ENCODE measurements at places on chromosomes 7 and 10.

- DNase-seq, result no peak
Measured at GRCh38 chr10:112990271-112990670, 40.2 kb downstream of the TCF7L2 start.

DNA sequence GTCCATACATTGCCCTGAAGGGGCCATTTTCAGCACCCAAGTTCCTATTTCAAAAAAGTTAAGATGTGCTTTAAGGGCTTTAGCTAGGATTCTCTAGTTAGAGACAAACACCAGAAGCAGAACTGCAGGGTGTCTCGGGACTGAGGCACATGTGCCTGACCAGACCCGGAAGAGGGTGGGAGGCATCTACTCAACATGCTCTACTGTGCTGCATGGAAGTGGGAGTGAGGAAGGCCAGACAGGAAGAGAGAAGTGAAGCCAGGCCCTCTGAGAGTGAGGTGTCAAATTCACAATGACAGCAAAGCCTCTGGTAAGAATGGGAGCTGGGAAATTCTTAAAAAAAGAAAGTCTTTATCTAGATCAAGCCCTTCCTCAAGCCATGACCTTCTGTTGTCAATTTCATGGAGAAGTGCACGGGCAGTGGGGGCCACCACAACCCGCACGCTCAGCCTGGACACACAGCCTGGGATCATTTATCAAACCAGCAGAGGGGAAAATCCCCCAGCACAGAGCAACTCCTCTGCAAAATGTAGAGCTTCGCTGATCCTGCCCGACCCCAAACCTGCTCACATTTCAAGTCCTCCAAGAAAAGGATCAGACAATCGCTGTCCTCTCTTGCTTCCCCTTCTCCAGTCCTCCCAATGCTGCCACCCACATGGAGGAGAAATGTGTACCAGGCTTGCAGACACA lies 38.7 kb downstream of the PLXNA4 start:
- DNase-seq, result no peak

DNA sequence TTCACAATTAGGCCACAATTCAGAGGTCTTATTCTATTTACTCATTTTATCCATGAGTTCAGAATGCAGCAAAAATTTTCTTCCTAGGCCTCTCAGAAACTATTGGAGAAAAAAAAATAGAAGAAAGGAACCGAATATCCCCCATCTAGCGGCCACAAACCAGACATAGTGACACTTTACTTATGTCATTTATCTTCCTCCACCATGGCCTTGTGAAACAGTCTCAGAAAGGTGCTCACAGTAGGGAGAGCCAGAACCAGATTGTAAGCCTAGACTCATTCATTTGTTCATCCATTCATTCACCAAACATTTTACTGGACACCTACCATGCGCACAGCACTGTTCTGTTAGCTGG lies 16.0 kb downstream of the CREB3L2 start:
- DNase-seq, result no peak

DNA sequence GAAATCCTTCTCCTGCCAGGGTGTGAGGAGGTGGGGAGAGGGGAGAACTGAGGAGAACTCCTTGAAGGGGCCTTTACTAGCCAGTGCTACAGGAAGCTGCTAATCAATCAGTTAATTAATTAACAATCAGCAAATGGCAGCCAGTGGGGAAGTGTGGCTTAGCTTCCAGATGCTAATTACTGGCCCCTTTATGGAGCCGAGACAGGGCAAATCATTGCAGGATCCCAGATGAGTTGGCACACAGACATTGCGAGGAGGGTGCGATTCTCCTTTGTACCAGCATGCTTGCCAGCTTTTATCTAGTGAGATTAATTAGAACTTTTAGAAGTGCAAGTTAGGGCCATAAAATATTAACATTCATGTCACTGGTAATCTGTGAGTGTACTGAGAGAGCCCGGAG lies 84.0 kb downstream of the XRCC2 start:
- DNase-seq, result no peak

DNA sequence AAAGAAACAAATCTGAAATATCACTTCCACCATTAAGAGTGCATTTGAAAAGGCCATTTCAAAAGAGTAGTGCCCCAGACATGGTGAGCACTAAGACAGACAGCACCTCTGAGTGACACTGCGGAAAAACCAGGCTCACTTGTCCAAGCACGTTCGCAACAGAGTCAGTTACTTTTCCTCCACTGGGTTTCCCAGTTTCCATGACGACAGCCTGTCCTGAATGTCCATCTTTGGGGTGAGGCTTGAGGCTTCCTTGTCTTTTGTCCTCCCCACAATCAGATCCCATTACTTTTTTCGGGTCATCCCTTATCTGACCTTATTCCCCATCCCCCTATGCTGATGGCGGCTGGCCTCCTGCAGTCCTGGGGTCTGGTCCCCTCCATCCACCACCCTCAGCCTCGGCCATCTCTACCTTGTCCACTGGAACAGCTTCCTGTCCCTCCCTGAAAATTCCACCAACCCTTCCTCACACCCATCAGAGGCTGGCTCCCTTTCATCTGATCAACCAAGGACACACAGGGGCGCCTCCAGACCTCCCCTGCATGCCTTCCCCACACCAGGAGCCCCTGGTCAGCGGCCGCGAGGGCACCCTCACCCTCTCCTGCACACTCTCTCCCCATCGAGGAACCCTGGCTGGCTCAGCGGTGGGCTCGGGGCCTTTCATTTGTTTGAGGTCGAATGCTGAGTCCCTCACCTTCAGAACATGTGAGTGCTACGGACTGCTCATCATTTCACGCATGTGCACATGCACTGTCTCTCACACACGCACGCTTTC lies 363.6 kb downstream of the DNAJB6 start:
- no peak for DNase-seq

GRCh38 chr10:108817135-108817534 lies 1106.2 kb downstream of the XPNPEP1 start:
- DNase-seq, result no peak

- DNase-seq, result no peak
Measured at GRCh38 chr10:42638821-42639270, 476 bp upstream of the ZNF33B start.

GRCh38 chr7:96178581-96178980 lies 143.3 kb downstream of the SLC25A13 start:
- no peak for DNase-seq

DNA sequence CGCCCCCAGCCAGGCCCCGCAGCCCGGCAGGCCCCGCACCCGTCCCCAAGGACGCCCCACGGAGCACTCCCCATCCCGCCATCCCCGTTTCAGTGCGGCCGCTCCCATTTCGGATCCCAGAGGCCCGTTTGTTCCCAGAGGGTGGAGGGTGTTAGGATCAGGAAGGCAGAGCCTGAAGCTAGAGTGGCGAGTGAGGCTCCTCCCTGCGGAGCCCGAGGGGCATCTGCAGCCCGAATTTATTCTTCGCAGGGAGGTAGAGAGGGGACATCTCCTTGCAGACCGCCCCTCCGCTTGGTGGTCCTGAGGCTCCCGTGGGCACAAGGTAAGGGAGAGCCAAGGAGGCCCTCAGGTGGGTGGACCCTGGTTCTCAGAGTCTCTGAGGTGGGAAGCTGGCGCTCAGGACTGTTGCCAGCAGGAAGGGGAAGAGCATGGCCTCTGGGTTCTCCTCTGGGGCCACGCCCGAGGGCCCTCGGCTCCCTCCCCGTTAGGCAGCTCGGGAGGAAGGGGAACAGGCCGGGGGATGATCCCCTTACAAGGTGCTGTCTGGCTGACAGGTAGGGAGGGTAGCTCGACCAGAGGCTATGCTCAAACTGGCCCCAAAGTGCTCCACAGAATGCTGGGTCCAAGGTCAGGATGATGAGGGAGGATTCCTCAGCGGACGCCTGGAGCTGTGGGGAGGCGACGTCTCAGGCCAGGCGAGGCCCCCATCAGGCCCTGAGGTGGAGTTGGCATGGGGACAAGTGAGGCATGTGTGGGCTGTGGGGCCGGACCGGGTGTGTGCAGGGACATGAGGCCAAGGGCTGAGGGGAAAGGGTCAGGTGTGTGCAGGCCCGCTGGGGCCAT lies 17.4 kb downstream of the POLL start:
- peak; percentile 20 for DNase-seq

- DNase-seq, result peak; percentile 2
Measured at GRCh38 chr10:66927971-66928770, 2.3 kb downstream of the LRRTM3 start.

GRCh38 chr7:152137476-152138025 lies 112.1 kb downstream of the GALNT11 start:
- DNase-seq, result peak; percentile 43

GRCh38 chr10:129778571-129778970 lies 185.5 kb downstream of the EBF3 start:
- no peak for DNase-seq

GRCh38 chr7:50994753-50995319 lies 212.1 kb upstream of the GRB10 start:
- no peak for DNase-seq

- DNase-seq, result no peak
Measured at GRCh38 chr7:31091924-31092434, 39.9 kb downstream of the ADCYAP1R1 start.

- peak; percentile 67 for DNase-seq
Measured at GRCh38 chr7:41333511-41333910, 369.4 kb downstream of the INHBA start.

GRCh38 chr7:34227525-34227924 lies 322.2 kb downstream of the BMPER start:
- peak; percentile 18 for DNase-seq

DNA sequence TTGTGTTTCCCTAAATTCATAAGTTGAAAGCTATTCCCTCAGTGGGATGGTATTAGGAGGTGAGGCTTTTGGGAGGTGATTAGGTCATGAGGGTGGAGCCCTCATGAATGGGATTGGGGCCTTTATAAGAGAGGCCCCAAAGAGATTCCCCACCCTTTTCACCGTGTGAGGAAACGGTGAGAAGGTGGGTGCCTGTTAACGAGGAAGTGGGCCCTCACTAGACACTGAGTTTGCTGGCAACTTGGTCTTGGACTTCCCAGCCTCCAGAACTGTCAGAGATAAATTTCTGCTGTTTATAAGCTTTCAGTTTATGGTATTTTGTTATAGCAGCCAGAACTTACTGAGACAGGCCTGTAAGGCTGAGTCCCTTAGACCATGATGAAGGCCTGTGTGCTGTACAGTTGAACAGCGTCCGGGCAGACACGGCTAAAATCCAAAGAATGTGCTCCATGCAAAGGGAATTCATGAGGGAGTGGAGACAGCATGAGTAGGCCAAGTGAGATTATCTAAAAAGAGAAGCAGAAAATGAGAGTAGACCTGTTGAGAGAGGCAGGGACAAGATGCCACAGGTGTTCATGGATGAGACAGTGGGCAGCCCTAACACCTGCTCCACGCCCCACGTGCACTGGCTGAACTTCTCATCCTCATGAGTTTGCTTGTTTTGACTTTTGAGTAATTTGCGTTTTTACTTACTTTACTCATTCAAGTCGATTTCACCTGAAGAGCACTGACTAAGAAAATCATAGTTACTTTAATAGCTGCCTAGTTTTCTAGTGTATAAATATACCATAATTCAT lies 66.9 kb upstream of the SFMBT2 start:
- DNase-seq, result no peak

- DNase-seq, result no peak
Measured at GRCh38 chr7:123710683-123711082, 38.1 kb downstream of the WASL start.

GRCh38 chr7:30650421-30650808 lies 31.8 kb downstream of the CRHR2 start:
- DNase-seq, result no peak

- peak; percentile 92 for DNase-seq
Measured at GRCh38 chr10:131997366-131998049, 15.8 kb upstream of the BNIP3 start.

DNA sequence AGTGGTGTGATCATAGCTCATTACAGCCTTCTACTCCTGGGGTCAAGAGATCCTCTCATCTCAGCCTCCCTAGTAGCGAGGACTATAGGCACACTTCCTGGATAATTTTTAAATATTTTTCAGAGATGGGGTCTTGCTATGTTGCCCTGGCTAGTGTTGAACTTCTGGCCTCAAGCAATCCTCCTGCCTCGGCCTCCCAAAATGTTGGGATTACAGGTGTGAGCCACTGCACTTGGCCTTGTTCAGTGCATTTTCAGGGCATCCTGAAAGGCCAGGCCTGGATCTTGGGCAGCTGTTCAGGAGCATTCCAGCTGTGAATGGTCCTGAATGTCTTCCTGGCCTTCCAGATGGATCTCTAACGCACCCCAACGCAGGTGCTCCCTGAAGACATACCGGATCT lies 95.7 kb downstream of the PFKFB3 start:
- DNase-seq, result no peak

DNA sequence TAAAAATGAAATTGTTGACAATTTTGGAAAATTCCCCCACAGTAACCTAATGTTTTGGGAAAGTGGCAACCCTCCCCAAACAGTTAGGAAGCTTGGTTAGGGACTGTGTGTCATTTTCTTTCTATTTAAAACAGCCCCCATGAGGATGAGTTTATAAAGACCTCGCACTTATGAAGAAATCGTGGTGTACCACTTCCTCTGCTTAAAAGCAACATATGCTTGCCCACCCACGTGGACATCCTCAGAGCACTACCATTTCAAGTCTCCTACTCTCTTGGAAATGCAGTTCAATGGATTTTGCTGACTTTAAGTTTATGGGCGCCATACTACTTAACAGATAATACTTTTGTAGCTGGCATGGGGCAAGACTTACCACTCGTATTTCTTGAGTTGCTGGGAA lies 223.8 kb downstream of the DYNC1I1 start:
- DNase-seq, result no peak

DNA sequence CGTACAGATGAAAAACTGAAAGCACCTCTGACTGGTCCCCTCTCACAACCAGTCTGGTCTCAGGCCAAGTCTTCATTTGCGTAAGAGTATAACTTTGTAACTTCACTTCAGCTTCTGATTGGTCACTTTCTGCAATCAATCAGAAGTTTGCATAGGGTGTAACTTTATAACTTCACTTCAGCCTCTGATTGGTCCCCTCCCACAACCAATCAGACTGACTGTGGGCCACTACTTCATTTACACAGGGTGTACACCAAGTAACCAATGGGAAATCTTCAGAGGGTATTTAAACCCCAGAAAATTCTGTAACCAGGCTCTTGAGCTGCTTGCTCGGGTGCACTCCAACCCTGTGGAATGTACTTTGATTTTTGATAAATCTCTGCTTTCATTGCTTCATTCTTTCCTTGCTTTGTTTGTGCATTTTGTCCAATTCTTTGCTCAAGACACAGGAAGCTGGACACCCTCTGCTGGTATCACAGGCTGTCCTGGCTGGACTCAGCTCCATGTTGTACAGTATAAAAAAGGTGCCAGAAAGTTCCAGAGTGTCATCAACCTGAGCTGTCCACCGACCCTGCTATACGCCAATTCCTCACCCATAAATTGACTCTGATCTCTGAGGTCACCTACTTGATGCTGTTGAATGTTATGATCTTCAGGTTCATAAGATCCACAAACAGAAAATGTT lies 74.5 kb downstream of the COBL start:
- DNase-seq, result no peak

- DNase-seq, result no peak
Measured at GRCh38 chr10:8463853-8464252, 409.4 kb downstream of the GATA3 start.

- DNase-seq, result no peak
Measured at GRCh38 chr7:132760866-132761265, 184.6 kb upstream of the PLXNA4 start.
